ENCODE measurements at places on chromosomes 1 and 21. TPM values are rescaled to one million over a fixed set of nuclear protein-coding genes. Genes with fewer than 3 reads are reported as not detected.

The AMY1A gene
- total RNA-seq: not detected

The FAM163A gene
- total RNA-seq: not detected

The HP1BP3 gene
- total RNA-seq: 115 TPM

The APCS gene
- not detected for total RNA-seq

The CHD5 gene
- under 0.01 TPM for total RNA-seq

The OLFML2B gene
- total RNA-seq: 3.4 TPM

The SELE gene
- not detected for total RNA-seq

The OTUD7B gene
- total RNA-seq: 7.0 TPM

The CRYBG2 gene
- total RNA-seq: not detected

The AADACL3 gene
- not detected for total RNA-seq

The ZYG11B gene
- total RNA-seq: 38.0 TPM

The BSND gene
- total RNA-seq: not detected

The TLCD4 gene
- total RNA-seq: 0.09 TPM

The C21orf91 gene
- total RNA-seq: 4.0 TPM

The GPR52 gene
- not detected for total RNA-seq

The SPRR4 gene
- not detected for total RNA-seq

The RIPK4 gene
- under 0.01 TPM for total RNA-seq

The SPOCD1 gene
- 3.0 TPM for total RNA-seq

The NMNAT2 gene
- 1.7 TPM for total RNA-seq

The TEDDM1 gene
- total RNA-seq: not detected

The CHI3L2 gene
- total RNA-seq: 8.5 TPM

The FCAMR gene
- total RNA-seq: not detected

The RBM11 gene
- total RNA-seq: 0.77 TPM

The DHCR24 gene
- total RNA-seq: 176 TPM

The NMNAT1 gene
- total RNA-seq: 11.6 TPM

The OR10J1 gene
- not detected for total RNA-seq

The HOOK1 gene
- not detected for total RNA-seq
